Ovary (tissue), 10 donors: ENCODE measurements at places on chromosomes 1 and 21. TPM values are rescaled to one million over a fixed set of nuclear protein-coding genes. Genes with fewer than 3 reads are reported as not detected.

ASTN1 gene
- 1.7 TPM for total RNA-seq

PIGV gene
- 9.3 TPM for total RNA-seq

DOP1B gene
- total RNA-seq: 5.5 TPM

CATSPERE gene
- total RNA-seq: 2.4 TPM

GOLPH3L gene
- total RNA-seq: 40.3 TPM

CCDC190 gene
- total RNA-seq: not detected

ITLN2 gene
- 2.3 TPM for total RNA-seq

PRDM15 gene
- 5.2 TPM for total RNA-seq

HES3 gene
- not detected for total RNA-seq

PARS2 gene
- total RNA-seq: 6.4 TPM

GRCh38 chr21:32794644-32795079, 23.1 kb upstream of the PAXBP1 start:
- no peaks in the 10 kb centered on the region for H3K27me3 ChIP-seq
- no peaks in the 10 kb centered on the region for H3K36me3 ChIP-seq
- no peak overlapping the region for H3K4me3 ChIP-seq
- no peak for DNase-seq
- H3K4me1 ChIP-seq: peaks cover 9% of the 10 kb centered on the region

- H3K4me1 ChIP-seq: no peaks in the 10 kb centered on the region
- no peaks in the 10 kb centered on the region for H3K27me3 ChIP-seq
- DNase-seq: no peak
- H3K4me3 ChIP-seq: no peak overlapping the region
- H3K36me3 ChIP-seq: no peaks in the 10 kb centered on the region
These were observed 45.0 kb downstream of the LRRN2 start for GRCh38 chr1:204640578-204640977.

DNA sequence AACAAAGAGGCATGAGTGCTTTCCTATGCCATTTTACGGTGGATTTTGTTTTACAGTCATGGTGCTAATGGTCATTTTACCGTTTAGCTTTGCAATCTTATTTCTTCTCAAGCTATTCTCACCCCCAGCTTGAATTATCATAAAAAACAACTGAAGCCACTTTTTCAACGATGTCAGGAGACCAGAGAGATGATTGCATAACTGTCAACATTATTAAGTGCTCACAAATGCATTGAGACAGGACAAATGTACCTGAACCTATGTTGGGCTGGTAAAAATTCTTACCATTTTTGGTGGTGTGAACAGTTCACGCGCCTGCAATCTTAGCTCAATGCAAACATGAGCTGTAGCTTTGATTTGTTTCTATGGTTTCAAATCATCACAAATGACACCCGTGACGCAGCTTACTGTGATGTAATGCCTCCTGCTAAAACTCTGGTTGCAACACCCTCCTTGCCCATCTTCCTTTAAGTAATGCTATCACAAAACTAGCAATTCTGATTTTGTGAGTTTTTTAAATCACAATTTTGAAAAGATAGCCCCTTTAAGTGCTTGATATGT, 104.4 kb downstream of the UCHL5 start:
- DNase-seq: no peak
- no peak overlapping the region for H3K4me3 ChIP-seq
- no peaks in the 10 kb centered on the region for H3K27me3 ChIP-seq
- H3K36me3 ChIP-seq: no peaks in the 10 kb centered on the region
- no peaks in the 10 kb centered on the region for H3K4me1 ChIP-seq

- H3K4me1 ChIP-seq: no peaks in the 10 kb centered on the region
- H3K4me3 ChIP-seq: no peak overlapping the region
- H3K27ac ChIP-seq: no peak overlapping the region
- no peaks in the 10 kb centered on the region for H3K36me3 ChIP-seq
These were observed 182.9 kb downstream of the NPHP4 start for GRCh38 chr1:5809207-5809788.

- H3K27ac ChIP-seq: peak overlapping the region; percentile 26
- no peaks in the 10 kb centered on the region for H3K36me3 ChIP-seq
These were observed 8.9 kb upstream of the CELSR2 start for GRCh38 chr1:109240158-109241152.

GRCh38 chr1:56189946-56190805, 389.2 kb downstream of the PLPP3 start:
- DNase-seq: no peak
- H3K27me3 ChIP-seq: no peaks in the 10 kb centered on the region
- no peak overlapping the region for H3K4me3 ChIP-seq
- H3K27ac ChIP-seq: no peak overlapping the region

- H3K4me3 ChIP-seq: no peak overlapping the region
- H3K36me3 ChIP-seq: no peaks in the 10 kb centered on the region
- DNase-seq: no peak
- H3K27me3 ChIP-seq: no peaks in the 10 kb centered on the region
These were observed 17.3 kb downstream of the SARS1 start for GRCh38 chr1:109231066-109231465.

GRCh38 chr21:14890141-14890540, 174.7 kb downstream of the NRIP1 start:
- no peaks in the 10 kb centered on the region for H3K36me3 ChIP-seq
- H3K27ac ChIP-seq: no peak overlapping the region
- H3K4me1 ChIP-seq: peaks cover 8% of the 10 kb centered on the region
- H3K27me3 ChIP-seq: no peaks in the 10 kb centered on the region

DNA sequence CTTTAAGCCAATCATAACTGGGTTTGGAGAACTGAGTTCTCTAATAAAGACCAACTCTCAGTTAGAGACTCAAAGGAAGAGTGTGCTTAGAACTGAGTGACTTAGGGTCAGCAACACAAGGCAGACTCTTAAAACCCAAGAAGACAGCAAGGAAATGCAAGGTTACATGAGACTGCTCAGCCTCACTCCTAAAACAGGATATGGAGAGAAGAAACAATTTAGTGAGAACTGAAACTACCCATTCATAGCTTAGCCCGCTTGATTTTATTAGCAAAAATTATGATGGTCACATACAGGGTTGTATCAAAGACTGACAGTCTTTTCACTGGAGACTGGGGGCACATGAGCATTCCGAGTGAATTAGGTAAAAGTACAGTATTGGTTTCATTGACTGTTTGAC, 78.9 kb upstream of the DMRTA2 start:
- H3K27me3 ChIP-seq: no peaks in the 10 kb centered on the region
- no peaks in the 10 kb centered on the region for H3K4me1 ChIP-seq
- H3K4me3 ChIP-seq: no peak overlapping the region
- H3K36me3 ChIP-seq: no peaks in the 10 kb centered on the region

DNA sequence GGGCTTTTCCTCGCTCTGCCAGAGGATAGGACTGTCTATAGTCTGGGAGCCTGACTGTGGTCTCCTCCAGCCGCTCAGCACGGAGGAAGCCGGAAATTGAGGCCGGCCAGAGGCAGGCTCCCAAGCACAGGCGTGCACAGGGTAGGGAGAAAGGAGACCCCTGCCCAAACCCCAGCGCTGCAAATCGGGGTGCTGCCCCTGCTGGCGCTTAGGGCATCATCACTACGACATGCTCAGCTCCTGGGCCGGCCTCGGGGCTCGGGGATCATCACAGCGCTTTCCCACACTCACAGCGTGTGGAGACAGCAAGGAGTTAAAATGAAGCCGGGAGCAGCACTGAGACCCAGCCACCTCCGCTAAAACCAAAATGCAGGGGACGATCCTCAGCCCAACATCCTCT, 62.8 kb upstream of the ARHGEF16 start:
- no peaks in the 10 kb centered on the region for H3K4me1 ChIP-seq
- no peak overlapping the region for H3K4me3 ChIP-seq
- no peaks in the 10 kb centered on the region for H3K27me3 ChIP-seq
- DNase-seq: no peak
- no peaks in the 10 kb centered on the region for H3K36me3 ChIP-seq

- no peak overlapping the region for H3K4me3 ChIP-seq
- DNase-seq: peak; percentile 53
- H3K4me1 ChIP-seq: peaks cover 6% of the 10 kb centered on the region
- H3K36me3 ChIP-seq: no peaks in the 10 kb centered on the region
- no peaks in the 10 kb centered on the region for H3K27me3 ChIP-seq
These were observed 35.0 kb upstream of the JAK1 start for GRCh38 chr1:65001231-65001792.

DNA sequence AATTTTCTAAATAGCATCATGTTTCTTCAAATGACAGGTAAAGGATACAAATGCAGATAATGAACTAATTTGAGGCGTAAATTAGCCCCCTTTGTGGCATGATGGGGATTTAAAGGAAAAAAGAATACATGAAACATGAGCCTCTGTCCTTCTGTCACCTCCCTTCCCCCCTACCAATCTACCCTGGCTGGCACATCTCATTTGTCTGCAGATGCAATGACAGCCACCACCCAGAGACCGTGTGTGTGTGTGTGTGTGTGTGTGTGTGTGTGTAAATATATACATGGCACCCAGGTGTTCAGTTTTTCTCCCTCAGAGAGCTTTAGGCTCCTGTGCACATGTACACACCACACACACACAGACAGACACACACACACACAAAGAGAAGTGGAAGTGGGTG, 451.1 kb downstream of the RWDD3 start:
- H3K36me3 ChIP-seq: no peaks in the 10 kb centered on the region
- DNase-seq: no peak
- H3K4me3 ChIP-seq: no peak overlapping the region
- no peaks in the 10 kb centered on the region for H3K4me1 ChIP-seq

DNA sequence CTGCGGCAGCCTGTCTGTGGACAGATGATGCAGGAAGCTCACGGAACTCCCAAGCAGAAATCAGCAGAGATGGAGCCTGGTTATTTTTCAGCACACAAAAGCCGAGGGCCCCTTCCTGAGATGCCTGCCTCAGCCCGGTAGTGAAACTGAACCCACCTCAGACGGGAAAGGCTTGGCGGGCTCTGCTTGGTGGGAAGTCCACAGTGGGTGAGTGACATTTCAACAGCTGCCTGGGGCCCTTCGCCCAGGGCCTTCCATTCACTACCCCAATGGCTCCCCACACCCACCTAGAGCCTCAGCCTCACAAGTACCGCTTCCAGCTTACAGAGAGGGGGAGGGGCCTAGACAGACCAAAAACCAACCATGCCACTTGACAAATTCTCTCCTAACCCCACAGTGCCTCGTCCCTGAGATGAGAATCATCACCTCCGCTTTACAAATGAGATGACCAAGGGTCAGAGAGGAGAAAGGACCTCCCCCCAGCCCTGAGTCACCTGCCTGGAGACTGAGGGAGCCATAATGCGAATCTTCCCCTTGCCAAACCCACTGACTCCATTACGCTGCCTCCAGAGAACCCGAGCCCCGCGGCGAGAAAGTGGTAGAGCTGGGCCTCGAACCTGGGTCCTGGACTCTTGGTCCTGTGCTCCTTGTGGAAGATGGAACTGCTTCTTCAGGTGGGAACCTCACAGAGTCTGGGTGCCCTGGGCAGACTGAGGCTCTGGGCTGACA, 3.4 kb upstream of the ECE1 start:
- H3K27me3 ChIP-seq: no peaks in the 10 kb centered on the region
- H3K27ac ChIP-seq: peak overlapping the region; percentile 37
- no peak for DNase-seq
- no peak overlapping the region for H3K4me3 ChIP-seq
- H3K4me1 ChIP-seq: peaks cover 25% of the 10 kb centered on the region
- no peaks in the 10 kb centered on the region for H3K36me3 ChIP-seq

DNA sequence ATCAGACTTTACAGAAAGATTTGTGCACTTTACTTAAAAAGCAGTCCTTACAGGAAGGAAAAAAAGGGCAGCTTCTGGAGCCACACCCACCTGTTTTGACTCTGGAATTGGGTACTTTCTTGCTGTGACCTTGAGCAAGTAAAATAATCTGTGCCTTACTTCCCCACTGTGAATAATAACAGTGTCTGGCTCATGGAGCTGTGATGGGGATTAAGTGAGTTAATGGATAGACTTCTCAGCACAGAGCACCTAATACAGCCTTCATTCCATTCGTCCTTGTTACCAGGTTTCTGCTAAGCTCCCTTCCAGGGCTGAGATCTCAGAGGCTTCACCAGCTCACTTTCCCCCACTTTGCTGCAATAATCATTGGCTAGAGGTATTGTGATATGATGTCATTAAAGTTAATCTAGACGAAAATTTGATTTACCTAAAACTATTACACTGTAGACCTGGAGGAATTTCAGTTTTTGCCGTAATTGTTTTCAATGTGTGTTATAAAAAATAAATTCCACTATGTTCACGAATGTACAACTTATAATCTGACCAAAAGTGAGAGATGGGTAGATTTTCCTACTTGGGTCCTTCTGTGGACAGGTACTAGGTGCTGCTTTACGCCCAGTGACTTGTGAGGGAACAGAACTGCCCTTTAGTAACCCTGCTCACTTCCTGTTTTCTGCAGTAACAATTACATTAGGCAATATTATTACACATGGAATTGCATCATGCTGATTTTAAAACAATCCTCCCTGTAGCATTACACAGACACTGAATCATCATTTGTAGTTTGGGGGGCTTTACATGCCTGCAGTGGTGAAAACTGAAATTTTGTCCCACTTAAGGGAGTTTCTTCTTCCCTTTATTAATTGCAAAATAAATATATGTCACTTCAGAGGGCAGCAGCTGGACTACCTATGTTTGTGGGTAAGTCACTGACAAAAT, 19.7 kb upstream of the ABCG1 start:
- H3K27ac ChIP-seq: no peak overlapping the region
- no peak for DNase-seq
- H3K4me3 ChIP-seq: no peak overlapping the region
- H3K4me1 ChIP-seq: peaks cover 5% of the 10 kb centered on the region
- H3K36me3 ChIP-seq: no peaks in the 10 kb centered on the region

- H3K4me1 ChIP-seq: no peaks in the 10 kb centered on the region
- H3K27ac ChIP-seq: no peak overlapping the region
- DNase-seq: no peak
- no peaks in the 10 kb centered on the region for H3K36me3 ChIP-seq
- no peak overlapping the region for H3K4me3 ChIP-seq
These were observed 97.1 kb downstream of the VAV3 start for GRCh38 chr1:107867897-107868296.

DNA sequence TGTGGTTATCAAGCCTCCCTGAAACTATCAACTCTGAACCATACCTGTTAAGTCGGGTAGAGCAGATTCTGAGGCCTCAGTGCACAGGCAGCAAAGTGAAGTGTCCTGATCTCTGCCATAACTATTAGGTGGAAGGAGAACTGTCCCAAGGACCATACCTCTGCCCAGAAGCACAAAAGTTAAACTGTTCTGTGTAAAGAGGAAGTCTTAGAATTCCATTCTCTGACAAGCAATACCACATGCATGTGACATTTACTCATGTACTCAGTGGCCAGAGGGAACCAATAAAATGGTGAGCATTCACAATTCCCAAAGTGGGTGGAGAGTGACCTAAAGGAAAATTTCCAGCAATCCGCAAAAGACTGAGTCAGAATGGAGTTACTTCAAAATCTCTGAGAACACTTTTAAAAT, 61.0 kb downstream of the TOR3A start:
- no peak overlapping the region for H3K4me3 ChIP-seq
- H3K27me3 ChIP-seq: no peaks in the 10 kb centered on the region
- DNase-seq: no peak
- H3K36me3 ChIP-seq: no peaks in the 10 kb centered on the region
- no peak overlapping the region for H3K27ac ChIP-seq

DNA sequence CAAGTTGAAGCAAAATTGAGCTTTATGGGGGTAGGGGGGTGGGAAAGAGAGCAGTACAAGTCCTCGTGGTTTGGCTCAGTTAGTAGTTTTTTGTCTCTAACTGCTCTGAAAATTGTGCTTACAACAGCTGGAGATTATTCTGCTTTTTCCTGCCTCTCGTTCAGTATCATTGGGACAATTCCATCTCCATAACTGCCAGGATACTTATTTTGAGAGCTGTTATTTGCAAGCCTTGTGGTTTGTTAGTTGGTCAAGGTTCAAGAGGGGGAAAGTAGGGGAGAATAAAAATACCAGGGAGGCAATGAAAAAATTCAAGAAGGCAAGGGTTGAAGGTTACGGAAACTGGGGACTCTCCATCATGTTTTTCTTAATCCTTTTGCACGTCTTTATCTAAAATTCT, 811.8 kb upstream of the ADGRL2 start:
- H3K36me3 ChIP-seq: no peaks in the 10 kb centered on the region
- H3K4me3 ChIP-seq: no peak overlapping the region
